Germinal center (tissue), 1 donor: ENCODE measurements at places on chromosomes 7 and 10.

- DNase-seq, result peak; percentile 48
Observed at GRCh38 chr7:50304911-50305582, 531 bp downstream of the IKZF1 start.

GRCh38 chr7:67484244-67484751 is 487.7 kb downstream of the TYW1 start:
- peak; percentile 21 for DNase-seq

DNA sequence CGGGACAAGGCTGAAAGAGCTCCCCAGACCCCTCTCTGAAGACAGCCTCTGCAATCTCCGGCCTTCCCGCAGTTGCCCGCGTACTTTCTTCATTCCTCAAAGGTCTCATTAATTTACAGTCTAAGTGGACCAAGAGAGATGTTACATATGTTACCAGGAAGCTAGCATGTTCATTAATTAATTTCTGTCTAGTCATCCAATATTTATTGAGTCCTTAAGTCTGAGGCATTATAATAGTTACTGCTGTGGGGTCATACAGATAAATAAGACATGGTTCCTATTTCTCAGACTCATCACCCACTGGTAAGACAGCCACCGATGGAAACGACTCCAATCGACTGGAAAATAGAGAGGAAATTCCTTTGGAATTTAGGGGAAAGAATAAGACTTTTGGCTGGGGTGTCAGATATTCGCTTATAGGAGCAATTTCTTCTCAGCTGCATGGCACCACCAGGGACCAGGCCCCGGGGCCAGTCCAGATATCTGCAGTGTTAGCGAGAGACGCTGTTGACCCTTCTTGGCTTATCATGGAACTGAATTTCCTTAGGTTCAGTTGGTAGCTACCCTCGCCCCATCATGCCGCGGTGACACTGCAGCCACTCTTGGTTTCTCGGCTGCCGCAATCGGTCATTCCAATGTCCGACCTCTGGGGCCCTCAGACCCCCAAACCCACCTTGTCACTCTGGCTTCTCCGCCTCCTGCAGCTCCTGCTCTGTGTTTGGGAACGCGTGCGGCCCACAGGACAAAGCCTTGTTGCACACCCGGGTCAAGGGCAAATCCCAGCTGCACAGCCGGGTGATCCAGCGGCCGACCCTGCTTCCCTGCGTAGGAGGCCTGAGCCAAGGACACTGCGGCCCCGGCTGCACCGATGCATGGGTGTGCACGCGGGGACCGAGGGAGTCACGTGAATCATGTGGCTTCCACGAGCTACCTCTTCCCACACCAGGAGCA is 383.2 kb downstream of the DNAJB6 start:
- DNase-seq, result no peak

- no peak for DNase-seq
Observed at GRCh38 chr10:128908099-128908498, 558.9 kb upstream of the MGMT start.

GRCh38 chr10:69051303-69051702 is 36.6 kb upstream of the SRGN start:
- DNase-seq, result no peak

GRCh38 chr7:80312139-80312661 is 177.6 kb downstream of the GNAI1 start:
- DNase-seq, result no peak

DNA sequence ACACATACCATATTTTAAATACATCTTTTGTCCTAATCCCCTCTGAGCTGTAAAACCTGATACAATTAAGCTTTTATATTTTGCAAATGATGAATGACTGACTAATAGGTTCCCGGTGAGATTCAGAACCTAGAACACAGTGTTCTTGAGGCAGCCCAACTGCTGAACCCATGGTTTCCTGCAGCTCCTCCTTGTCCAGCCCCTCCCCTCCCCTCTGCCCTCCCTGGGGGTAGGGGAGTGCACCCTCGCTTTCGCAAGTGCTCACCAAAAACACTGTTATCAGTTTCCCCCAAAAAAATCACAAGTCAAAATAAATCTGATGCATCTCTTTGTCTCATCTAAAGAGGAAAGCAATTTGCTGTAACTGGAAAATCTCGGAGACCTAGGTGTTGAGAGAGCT is 602.8 kb downstream of the KCNMA1 start:
- DNase-seq, result no peak

DNA sequence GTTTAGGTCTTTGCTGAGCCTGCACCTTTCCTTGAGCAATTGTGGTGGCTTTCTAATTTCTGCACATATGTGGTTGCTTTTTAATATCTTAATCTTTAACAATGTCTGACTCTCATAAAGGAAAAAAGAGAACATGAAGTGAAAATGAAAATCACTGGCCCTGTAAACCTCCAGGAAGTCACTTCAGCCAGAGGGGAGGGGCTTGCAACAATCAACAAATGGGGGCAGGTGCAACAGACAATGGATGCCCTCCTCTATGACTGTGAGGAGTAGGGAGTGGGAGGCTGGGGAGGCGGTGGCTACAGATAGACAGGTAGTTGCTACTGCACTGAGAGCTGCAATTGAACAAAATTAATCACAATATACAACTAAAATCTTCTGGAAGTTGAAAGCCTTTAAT is 1377.4 kb downstream of the XPNPEP1 start:
- DNase-seq, result no peak

GRCh38 chr10:4867520-4868356 is 41.7 kb downstream of the AKR1E2 start:
- no peak for DNase-seq

- DNase-seq, result no peak
Observed at GRCh38 chr7:88344956-88345832, 38.5 kb upstream of the STEAP4 start.

GRCh38 chr7:87480386-87480785 is 4.9 kb upstream of the ABCB4 start:
- DNase-seq, result no peak

GRCh38 chr7:26533217-26533616 is 241.6 kb downstream of the SNX10 start:
- DNase-seq, result no peak

DNA sequence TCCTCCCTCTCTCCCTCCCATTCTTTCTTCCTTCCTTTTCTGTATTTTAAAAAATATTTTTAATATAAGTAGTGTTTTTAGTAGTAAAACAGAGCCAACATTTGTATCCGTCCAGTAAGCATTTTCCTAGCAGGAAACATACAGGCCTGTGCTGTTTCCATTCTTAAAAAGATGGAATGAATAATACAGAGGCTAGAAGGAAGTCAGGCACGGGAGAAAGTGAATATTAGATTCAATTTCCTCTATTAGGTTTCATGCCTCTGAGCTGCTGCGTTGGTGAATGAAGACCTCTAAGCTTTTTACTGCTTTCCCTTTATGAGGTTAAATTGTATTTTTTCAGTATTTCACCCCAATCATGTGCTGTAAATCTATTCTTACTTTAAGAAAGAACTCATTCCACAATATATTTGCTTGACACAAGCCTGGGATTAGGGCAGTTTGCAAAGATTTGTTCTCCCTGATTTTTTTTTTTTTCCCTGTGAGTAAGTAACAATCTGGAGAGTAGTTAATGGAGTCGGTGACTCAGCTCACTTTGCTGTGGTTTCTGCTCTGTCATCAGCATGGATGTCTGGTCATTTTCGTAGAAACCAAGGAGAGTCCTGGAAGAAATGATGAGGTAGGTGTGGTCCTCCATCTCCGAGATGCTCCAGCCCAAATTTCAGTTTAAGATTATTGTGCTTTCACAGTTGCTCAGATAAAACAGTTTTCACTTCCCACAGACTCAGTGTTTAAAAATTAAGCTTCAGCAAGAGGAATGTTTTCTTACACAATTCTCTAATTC is 76.1 kb upstream of the PITRM1 start:
- DNase-seq, result no peak

DNA sequence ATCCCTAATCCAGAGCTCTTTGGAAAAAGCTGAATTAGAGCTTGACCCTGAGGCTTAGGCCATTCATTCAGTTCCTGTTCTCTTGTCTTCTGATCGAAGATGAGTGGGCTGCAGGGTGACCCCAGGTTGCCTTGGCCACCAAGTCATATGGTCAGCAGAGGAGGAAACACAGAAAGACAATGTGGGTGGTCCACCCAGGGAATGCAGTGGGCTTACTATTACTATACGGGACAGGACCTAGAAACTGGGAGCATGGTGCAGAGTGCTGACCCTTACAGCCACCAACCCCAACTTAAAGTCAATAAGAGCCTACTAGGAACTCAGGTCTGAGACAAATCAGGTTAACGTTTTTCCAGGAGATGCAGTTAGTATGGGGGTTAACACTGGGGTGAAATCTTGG is 200.5 kb downstream of the HERPUD2 start:
- no peak for DNase-seq
